Fibroblast of skin of back (primary cell): ENCODE measurements at places on chromosomes 13 and 19.

DNA sequence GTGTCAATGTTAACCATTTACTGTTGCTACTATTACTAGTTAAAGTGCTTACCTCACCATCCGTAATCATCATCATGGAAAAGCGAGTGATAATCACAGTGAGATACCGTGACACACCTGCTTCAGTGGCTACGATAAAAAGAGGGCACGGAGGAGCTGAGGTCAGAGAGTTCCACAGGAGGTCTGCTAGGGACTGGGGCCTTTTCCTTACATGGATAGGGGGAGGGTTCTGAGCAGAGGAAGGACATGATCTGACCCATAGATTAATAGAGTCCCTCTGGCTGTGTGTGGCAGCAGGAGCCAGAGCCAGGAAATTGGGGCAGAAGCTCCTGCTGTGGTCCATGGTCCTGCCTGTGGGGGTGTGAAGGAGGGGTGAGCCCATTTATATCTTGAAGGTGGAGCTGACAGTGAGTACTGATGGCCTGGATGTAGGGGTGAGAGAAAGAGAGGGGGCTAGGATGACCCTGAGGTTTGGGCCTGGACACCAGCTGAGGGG, 136.7 kb downstream of the SIPA1L3 start:
- no peak for DNase-seq

DNA sequence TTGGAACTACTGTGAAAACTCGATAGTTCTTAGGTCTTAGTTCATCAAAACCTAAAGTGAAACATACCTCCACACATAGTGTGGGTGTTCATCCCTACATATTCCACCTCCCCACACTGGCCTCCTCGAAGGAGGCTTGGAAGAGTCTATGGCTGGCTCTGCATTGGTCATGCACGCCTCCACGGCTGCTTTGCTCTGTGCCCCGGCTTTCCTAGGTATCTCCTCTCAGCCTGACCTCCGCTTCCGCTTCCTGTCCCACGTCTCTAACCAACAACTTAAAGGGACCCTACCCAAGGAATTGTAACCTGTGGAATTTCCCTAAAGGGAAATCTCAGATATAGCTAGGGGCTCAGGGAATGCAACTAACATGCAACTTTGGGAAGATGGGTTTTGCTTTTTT, 79.7 kb upstream of the MBNL2 start:
- no peak for DNase-seq

DNA sequence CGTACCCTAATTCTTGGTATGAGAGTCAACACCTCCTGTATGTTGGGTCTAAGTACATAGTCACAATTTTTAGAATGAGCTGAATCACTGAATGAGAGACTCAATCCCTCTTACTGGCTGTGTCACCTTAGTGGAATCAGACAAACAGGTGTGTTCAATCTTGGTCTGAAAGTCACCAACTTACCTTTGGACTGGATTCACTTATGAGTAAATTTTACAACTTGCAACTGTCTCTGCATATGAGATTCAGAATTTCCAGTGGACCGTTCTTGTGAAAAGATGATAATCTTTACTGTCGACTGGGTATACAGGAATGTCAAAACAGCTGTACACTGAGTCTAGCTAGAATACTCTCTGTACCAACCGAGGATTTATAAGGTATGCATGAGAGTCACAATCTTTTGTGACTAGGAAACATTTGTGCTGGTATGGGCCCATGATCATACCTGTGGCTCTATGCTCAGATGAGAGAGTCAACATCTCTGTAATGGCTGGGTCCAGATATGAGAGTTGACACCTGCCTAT, 5.9 kb upstream of the ZNF91 start:
- no peak for DNase-seq

DNA sequence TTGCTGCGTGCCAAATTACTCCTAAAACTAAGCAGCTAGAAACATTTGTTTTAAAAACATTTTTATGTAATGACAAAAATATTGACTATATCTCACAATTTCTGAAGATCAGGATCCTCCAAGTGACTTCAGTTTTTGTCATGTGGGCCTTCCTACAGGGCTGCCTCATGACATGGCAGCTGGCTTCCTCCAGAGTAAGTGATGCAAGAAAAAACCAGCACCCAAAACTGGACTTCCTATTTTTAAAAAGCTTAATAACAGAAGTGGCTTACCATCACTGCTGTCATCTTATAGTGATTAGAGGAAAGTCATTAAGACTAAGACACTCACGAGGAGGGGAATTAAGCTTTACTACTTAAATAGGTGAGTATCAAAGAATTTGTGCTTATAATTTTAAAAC, 681.7 kb downstream of the PCDH17 start:
- no peak for DNase-seq

GRCh38 chr19:38267761-38268483, 3.5 kb downstream of the SPINT2 start:
- DNase-seq, result no peak

- no peak for DNase-seq
Observed at GRCh38 chr13:30863231-30863630, 42.8 kb upstream of the MEDAG start.

DNA sequence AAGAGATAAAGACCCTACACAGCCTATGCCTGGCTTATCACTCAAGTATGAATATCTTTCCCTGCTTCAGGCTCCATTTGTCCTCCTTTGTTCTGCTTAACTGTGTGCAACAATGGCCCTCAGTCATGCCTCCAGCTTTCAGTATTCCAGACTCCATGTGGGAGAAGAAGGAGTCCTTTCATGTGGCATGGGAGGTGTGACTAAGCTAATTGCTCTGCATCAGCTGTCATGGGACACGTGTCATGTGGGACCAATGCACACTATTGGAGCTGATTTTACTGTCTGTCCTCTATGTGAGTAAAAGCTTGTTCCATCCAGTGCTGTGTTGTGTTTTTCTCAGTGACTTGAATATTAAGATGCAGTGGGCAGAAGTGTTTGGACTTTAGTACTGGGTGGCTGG, 1198.3 kb downstream of the OLFM4 start:
- no peak for DNase-seq

DNA sequence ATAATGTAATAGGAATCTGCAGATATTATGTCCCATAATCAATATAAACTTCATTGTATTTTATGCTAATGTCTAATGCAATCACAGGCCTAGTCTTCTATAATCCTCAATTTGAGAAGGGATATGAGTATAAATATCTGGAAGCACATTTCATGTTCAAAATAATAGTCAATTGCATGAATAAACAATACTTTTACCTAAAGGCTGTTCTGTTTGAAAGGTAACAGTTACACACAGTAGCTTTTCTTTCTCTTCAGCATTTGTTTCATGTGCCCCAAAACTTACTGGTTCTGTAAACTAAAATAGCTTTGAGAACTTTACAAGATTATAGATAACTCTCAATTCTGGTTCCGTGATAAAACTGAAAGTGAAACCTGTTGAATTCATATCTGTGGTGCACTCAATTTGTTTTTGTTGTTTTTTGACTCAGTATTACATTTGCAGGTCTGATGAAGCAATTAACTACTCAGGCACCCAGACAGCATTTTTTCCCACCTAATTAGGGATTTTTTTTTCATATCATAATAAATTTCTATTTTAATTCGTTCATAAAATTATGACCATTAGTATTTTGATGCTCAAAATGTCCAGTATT, 1193.8 kb downstream of the SLITRK1 start:
- DNase-seq, result no peak

- DNase-seq, result no peak
Observed at GRCh38 chr13:76942363-76942762, 5.9 kb upstream of the ACOD1 start.

GRCh38 chr13:43924549-43925245, 45.0 kb downstream of the LACC1 start:
- no peak for DNase-seq

DNA sequence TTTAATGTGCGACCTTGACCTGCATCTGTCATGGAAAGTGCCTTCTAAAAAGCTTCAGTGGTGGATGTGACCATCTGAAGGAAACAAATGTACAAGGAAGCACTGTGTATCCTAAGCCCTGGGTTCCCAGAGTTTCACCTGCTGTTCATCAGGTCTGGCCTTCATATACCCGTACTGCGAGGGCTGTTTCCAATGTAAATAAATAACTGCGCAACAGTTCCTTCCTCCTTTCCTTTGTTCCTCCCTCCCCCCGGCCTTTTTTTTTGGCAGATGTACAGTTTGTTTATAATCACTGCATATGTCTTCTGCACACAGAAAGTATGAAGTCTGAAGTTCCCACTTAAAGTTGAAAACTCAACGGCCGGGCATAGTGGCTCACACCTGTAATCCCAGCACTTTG, 5.2 kb downstream of the FAAP24 start:
- DNase-seq, result no peak

- DNase-seq, result no peak
Observed at GRCh38 chr19:48094129-48094854, 16.3 kb downstream of the PLA2G4C start.

- no peak for DNase-seq
Observed at GRCh38 chr19:18392417-18392816, 5.0 kb downstream of the LRRC25 start.

GRCh38 chr19:14830702-14831101, 4.3 kb downstream of the OR7A5 start:
- DNase-seq, result no peak

GRCh38 chr19:41889896-41890295, 6.9 kb downstream of the ARHGEF1 start:
- no peak for DNase-seq

GRCh38 chr13:104553186-104553585, 1487.0 kb upstream of the SLC10A2 start:
- DNase-seq, result peak; percentile 77

- no peak for DNase-seq
Observed at GRCh38 chr13:111243981-111244380, 76.5 kb upstream of the TEX29 start.

- DNase-seq, result no peak
Observed at GRCh38 chr13:110221406-110222117, 85.4 kb downstream of the COL4A1 start.

- DNase-seq, result peak; percentile 62
Observed at GRCh38 chr13:113209759-113210421, 477 bp downstream of the CUL4A start.

DNA sequence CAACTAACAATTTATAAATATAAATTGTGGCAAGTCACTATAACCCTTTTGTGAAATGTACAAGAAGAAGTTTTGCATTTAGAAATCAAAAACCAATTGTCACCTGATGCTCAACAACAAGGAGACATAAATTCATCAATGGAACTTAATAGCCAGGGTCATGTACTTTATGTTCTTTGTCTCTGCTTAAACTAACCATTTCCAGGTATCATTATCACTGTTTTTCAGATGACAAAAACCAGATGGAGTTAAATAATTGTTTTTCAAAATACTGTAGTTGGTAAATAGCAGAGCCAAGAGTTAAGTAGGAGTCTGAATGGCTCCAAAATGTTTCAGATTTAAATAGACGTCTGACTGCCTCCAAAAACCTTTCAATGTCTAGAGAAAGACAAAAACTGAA, 72.3 kb upstream of the MAB21L1 start:
- no peak for DNase-seq

DNA sequence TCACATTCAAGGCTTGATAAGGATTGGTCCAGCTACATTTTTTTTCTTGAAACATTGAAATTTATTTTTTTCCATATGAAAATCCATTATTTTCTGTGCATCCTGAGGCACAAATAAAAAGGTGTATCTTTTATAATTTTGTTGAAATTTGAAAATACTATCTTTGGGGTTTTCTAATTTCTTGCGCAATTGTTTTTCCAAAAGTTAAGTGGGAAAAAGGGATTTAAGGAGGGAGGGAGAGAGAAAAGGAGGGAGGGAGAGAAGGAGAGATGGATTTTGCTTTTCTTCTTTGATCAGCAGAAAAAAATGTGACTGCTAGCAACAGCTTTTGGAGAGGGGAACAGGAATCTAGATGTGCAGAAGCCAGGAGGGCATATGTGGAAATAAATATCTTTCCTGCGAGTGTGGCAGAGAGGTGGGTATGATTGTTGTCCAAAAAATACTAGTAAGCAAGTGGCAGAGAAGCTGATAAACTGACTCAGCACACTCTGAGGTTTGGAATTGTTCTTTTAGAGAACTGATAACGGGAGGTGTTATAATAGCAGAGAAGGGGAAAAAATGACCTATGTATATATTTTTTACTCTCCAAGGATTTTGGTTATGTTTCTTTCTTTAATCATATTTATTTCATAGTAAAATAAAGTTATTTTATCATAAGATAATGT, 61.2 kb upstream of the EDNRB start:
- DNase-seq, result no peak

DNA sequence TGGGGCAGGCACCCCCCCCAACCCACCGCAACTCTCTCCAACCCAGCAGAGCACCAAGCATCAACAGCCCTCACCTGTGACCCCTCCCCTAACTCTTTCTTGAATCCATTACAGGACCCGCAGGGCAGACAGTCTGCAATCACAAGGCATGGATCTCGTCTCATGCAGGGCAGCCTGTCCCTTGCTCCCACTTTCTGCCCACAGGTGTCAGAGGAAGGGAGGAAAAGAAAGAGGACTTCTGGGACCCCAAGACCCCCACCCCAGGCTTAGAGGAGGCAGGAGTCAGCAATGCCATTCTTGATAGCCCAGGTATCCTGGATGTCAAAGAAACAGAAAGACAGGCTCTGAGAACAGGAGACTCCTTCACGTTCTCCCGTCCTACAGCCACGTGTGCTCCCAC, 47.4 kb upstream of the TUBGCP3 start:
- DNase-seq, result no peak

GRCh38 chr13:75860935-75861334, 224.8 kb downstream of the LMO7 start:
- no peak for DNase-seq

DNA sequence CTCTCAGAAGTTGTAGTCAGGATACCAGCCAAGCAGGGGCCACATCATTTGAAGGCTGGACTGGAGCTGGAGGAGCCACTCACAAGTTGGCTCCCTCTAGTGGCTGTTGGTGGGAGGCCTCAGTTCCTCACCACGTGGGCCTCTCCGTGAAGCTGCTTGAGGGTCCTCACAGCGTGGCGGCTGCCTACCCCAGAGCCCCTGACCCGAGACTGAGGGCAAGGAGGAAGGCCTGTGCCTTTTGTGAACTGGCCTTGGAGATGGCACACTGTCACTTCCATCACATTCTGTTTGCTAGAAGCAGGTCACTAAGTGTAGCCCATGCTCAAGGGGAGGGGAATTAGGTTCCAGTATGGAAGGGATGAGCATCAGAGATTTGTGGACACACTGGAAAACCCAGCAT, 14.6 kb downstream of the GNA11 start:
- DNase-seq, result peak; percentile 53

- DNase-seq, result no peak
Observed at GRCh38 chr19:49423071-49423984, at the start of gene PTH2. Gene PTH2, minus strand, starts transcription at chr19:49423441. Its CDS starts 102 bp downstream, at chr19:49423339.

- DNase-seq, result peak; percentile 64
Observed at GRCh38 chr13:110819203-110820014, 95.5 kb downstream of the ANKRD10 start.

GRCh38 chr13:98541701-98542203, 35.2 kb downstream of the STK24 start:
- DNase-seq, result no peak

DNA sequence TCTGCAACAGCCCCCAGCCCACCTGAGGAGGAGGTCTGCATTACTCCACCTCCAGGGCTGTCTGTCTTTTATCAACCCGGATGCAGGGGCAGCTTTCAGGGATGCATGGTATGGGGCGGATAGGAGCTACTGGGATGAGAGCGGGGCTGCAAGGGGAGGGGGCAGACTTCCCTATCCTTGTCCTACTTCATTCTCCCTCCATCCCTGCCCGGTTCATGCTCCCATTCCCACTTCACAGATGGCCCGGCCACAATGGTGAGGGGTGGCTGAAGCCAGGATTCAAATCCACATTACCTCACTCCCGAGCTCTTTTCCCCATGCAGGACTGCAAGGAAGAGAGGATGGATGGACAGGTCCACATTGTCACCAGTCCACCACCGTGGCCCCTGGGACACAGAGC, 40.5 kb upstream of the VSTM2B start:
- DNase-seq, result no peak
